ENCODE measurements at places on chromosomes 11 and 22.
A peak's percentile ranks its signal among the peaks of the same experiment; 100 is the strongest.

- DNase-seq, result no peak
Observed at GRCh38 chr11:30317030-30317429, 5.9 kb upstream of the ARL14EP start.

DNA sequence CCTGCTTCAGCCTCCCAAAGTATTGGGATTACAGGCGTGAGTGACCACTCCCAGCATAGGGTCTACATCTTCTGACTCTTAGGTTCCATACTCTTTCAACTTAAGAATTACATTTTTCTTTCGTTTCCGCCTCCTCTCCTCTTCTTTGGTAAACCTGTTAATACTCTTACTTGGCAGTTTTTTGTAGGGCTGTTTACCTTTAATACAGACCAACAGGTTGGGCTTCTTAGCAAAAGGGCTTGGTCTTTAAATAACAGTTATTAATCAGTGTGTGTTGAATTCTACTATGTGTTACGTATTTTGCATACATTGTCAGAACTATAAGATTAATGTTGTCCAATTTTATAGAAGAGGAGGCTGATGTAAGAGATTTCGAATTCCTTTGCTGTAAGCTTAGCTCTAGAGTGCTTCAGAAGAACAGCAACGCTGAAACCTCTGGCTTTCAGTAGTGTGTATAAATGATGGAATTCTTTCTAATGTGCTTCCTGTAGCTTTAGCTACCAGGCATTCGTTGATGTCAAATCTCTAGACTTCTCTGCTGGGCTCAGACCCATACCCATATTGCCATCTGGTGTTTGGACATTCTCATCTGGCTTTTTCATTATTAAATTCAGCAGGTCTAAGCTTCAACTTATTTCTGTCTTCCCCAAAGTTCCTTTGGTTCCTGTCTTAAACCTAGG is 3.1 kb downstream of the FDX1 start:
- DNase-seq, result no peak

GRCh38 chr22:30250661-30251267 is 4.2 kb upstream of the LIF start:
- DNase-seq, result no peak

DNA sequence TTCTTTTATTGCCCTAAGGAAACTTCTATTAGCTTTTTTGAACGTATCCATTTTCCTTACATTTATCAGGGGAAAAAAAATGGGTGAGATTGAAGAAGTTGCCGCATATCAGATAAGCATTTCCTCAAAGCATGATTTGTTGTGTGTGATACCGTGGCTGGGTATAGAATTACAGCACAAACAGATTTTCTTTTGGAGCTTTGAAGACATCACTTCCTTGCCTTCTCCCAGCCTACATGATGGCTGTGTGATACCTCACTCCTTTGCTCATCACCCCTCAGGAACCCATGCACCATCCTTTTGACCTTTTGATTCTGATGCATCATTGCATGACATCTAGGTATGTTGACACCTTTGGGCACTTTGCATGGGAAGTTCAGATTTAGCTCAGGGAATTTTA is 1155.3 kb downstream of the BRD1 start:
- no peak for DNase-seq

GRCh38 chr11:3841426-3842350 is 929 bp upstream of the RHOG start:
- DNase-seq, result peak; percentile 70

GRCh38 chr11:119207415-119207960 is 1.3 kb downstream of the CBL start:
- DNase-seq, result no peak

GRCh38 chr11:13767471-13767870 is 99.0 kb downstream of the FAR1 start:
- no peak for DNase-seq

- DNase-seq, result no peak
Observed at GRCh38 chr11:111456859-111457730, 55.1 kb downstream of the BTG4 start.

DNA sequence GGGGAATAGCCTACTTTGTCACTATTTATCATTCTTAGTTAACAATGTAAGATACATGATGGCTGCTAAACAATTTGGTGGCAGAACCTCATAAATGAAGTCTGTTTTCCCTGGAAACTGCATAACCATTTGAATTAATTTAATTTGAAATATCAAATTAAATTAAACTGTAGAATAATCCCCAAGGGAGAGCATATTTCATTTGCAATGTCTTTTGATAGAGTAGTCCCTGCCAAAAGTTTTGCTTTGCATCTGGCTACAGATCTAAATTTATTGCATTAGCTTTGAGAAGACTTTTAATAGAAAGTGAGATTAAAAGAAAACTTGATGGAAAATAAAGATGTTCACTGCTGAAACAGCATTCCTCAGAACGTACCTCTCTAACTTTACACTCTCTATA is 246.6 kb downstream of the KIRREL3 start:
- DNase-seq, result no peak

- no peak for DNase-seq
Observed at GRCh38 chr11:1507381-1508140, 21.0 kb upstream of the MOB2 start.

- no peak for DNase-seq
Observed at GRCh38 chr11:11909727-11910126, 68.0 kb downstream of the USP47 start.
